ENCODE measurements at places on chromosomes 12 and 14.

- no peak for DNase-seq
Measured at GRCh38 chr14:74208642-74209041, 30.6 kb upstream of the VSX2 start.

DNA sequence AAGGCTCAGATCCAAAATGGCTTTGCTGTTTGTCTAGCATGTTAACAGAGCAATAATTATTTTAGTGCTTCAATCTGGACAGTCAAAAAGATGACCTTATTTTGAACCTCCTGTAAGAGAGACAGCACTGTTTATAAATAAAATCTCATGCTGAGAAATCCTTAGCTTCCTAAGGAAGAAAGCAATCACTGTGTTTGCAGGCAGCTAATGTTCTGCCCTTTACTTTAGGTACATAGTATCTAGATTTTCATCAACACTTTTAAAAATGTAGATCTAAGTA is 105.3 kb downstream of the PRKD1 start:
- no peak for DNase-seq

DNA sequence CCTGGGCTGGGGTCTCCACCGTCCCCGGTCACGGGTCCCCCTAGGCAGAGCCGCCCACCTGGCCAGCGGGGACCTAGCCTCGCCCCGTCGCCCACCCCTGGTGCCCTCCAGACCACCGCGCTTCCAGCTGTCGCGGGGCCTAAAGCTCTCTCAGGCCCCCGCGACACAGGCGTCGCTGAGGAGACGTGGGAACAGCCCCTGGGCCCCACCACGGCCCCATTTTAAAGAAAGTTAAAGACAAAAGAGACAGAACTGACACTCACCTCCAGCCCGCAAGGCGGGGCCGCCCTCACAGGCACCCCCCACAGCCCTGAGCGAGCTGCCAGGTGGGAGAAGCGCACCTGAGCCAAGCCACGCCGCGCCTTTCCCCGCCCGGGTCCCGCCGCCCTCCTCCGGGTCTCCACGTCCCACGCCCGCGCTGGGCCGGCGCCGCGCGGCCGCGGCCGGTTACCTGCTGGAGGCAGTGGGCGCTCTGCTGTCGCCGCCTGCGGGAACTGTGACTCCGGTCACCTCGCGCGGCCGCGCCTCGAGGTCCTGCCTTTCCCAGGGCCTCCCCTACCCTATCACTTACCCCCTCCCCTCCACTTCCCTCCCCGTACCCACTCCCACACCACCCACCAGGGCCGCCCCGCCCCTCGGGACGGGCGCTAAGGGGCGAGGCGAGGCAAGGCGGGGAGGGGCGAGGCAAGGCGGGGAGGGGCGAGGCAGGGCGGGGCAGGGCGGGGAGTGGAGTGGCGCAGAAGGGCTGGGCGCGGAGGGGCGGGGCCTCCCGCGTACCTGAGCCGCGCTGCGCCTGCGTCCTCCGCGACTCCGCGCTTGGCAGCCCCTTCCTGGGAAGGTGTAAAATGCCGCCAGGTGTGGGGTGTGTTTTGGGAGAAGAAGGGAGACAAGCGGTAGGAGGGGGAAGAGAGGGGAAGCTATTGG is 31.2 kb downstream of the TC2N start:
- DNase-seq, result peak; percentile 79

DNA sequence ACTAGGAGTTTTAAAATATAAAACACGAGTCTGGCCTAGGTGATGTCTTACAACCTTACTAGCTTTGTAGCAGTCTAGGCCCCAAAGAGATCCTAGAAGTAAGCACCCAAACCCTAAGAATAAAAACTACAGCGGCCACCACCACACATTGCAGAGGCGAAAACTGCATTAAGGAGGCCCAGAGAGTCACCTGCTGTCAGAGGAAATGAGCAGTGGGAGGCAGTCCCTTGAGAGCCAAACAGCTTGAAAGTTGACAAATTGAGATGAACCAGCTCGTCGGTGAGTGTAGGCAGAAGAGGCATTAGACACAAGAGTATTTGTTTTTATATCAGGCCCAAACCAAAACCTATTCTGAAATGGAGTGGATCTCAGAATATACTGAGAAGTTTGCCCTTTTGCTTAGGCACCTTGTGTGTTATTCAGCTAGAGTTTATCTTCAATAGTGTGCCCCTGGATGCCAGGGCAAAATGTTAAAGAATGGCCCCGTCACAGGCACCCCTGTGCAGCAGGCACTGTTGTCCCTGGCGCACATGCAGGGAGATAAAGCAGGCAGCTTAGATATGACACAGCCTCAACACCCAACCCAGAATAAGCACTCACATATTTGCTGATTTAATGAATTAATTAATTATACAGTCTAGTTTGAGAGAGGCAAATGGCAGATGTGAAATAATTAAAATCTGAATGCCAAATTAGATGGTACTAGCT is 56.7 kb downstream of the TTC7B start:
- DNase-seq, result no peak

- DNase-seq, result no peak
Measured at GRCh38 chr14:97056086-97056485, 258.9 kb downstream of the VRK1 start.

- no peak for DNase-seq
Measured at GRCh38 chr14:36880276-36880675, 218.6 kb downstream of the PAX9 start.

DNA sequence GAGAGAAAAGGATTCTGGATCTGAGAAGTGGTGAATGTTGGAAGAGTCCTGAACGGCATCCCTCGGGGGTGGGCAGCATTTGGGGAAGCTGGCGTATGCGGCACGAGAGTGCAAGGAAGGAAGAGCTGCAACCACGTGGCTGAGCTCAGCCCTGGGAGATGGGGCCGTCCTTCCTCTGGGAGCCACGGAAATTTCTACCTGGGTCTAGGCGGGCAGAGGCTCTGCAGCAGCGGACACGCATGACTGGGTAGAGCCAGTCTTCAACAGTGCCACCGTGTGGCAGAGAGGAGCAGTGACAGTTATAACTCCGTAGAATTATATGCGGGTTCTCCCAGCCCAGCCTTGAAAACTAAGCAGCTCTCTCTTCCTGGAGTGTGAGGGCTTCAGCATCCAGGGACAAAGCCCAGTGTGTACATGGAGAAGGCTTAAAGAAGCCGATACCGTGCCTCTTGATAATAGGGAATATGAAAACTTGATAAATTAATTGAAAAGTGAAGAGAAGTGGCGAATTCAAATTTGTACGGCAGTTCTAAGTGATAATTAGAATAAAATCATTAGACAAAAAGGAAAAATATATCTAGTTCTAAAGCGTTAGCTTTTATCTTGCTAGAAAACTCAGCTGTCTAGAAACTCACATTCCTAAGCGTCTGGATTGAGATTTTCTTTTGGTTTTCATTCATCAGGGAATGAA is 82.9 kb upstream of the STXBP6 start:
- DNase-seq, result peak; percentile 14

- DNase-seq, result no peak
Measured at GRCh38 chr12:96483116-96483515, 6.3 kb upstream of the CFAP54 start.

GRCh38 chr12:109291117-109291516 is 18.0 kb downstream of the FOXN4 start:
- DNase-seq, result no peak

GRCh38 chr14:101457936-101458740 is 103.2 kb upstream of the DIO3 start:
- DNase-seq, result no peak

- no peak for DNase-seq
Measured at GRCh38 chr12:4392223-4392742, 12.8 kb upstream of the FGF23 start.

- no peak for DNase-seq
Measured at GRCh38 chr12:93122569-93123091, 193.5 kb upstream of the EEA1 start.

DNA sequence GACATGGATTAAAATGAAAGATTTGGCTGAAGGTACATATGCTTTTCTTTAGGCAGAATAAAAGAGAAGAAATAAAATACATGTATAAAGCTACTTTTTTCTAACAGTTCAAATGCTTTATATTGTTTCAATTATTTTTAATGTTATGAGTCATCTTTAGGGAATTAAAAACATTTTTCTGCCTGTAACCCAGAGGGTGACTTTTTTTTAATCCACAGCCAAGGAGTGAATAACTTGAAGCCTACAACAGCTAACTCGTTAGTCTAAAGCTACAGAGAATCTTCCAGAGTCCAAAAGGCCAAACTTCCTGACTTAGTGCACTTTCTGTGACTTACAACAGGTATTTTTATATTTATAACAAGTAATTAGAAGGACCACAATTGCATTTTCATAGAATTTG is 151.6 kb downstream of the SEC23A start:
- DNase-seq, result no peak

DNA sequence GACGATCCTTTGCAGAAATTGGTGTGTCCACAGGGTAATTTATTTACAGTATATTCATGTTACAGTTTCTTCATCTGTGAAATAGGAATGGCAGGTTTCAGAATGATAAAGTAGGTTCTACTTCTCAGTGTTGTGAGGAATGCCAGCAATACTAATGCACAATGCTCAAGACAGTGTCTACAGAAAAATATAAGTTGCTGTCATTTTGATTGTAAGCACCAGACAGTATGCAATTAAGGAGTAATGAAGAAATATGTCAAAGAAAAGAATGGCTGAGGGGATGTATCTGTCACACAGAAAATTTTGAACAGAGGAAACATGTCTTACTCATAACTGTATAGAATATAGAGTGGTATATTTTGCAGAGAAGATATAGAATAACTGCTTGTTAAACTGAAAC is 525.4 kb downstream of the GALC start:
- DNase-seq, result no peak

GRCh38 chr14:95274279-95274678 is 45.4 kb downstream of the CLMN start:
- no peak for DNase-seq

DNA sequence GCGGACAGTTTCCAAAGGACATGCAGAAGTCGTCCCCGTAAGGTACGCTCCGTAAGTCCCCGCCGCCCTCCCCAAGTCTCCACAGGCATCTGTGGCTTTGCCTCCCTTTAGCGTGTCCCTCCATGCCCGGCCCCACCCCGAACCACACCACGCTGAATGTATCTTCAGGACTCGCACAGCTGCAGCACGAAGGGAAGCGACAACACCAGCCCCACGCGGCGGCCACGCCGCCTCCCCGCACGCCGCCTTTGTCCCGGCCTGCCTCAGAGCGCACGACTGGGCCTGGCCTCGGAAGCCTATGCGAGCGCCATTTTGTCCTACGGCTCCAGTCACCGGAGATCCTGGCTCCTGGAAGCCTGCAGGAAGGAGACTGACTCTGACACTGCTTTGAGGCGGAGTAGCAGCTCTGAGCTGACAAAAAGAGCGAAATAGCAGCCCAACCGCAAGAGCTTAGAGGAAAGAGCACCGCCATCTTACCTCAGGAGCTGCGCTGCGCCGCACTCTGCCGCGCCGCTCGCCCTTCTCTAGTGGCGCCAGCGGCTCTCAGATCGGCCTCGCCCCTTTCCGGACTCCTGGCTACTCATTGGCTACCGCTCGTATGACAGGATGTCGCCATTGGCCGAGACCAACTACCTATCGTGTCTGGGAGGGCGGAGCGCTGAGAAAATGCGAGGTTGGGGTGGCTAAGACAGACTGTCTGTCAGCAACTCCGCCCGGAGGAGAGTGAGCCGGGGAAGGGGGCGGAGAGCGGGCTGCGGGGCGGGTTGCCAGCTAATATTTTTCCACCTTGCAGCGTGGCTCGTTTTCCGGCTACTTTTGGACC is at the start of gene KANSL2:
Gene KANSL2, minus strand, starts transcription at position 529 of the 823 bp plus-strand sequence. CDS start 606 bp downstream, outside the sequence.
- peak; percentile 95 for DNase-seq

- DNase-seq, result no peak
Measured at GRCh38 chr14:63956326-63956725, 103.5 kb downstream of the SYNE2 start.

- no peak for DNase-seq
Measured at GRCh38 chr14:92544051-92544720, 30.6 kb downstream of the RIN3 start.

DNA sequence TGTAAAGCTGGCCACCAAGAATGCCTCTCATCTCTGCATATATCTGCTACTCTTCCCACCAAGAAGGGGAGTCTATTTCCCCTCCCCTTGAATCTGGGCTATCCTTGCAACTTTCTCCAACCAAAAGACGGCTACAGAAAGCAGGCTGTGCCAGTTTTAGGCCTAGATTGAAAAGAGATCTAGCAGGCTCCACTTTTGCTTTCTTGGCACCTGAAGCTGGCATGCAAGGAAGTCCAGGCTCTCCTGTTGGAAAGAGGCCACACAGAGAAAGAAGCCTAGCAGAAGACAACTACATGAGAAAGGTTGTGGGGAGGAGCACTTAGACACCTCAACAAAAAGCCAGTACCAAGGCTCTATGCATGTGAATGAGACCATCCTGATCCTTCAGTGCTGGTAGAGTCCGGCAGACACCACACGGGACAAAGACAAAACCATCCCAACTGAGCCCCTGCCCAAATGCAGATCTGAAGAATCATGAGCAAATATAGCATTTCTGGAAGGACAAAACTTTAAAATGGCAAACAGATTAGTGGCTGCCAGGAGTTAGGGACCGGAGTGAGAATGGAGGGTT is 68.0 kb downstream of the SPPL3 start:
- no peak for DNase-seq

DNA sequence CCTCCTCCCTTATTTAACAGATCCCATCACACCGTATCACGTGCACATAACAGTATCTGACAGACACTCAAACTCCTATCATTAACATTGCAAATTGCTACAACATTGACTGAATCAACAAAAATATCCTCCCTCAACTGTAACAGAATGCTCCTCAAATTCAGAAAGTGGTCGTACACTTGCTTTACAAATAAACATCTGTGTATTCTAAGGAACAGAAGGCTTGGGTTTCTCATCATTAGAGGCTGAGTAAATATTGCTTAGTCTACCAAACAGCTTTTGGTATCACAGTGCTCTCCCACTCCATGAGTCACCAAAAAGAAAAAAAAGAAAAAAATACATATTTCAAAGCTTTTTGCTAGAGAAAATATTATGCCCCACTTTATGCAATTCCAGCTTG is 23.9 kb downstream of the FERMT2 start:
- DNase-seq, result no peak

- no peak for DNase-seq
Measured at GRCh38 chr12:80935111-80935510, 2.6 kb downstream of the LIN7A start.

DNA sequence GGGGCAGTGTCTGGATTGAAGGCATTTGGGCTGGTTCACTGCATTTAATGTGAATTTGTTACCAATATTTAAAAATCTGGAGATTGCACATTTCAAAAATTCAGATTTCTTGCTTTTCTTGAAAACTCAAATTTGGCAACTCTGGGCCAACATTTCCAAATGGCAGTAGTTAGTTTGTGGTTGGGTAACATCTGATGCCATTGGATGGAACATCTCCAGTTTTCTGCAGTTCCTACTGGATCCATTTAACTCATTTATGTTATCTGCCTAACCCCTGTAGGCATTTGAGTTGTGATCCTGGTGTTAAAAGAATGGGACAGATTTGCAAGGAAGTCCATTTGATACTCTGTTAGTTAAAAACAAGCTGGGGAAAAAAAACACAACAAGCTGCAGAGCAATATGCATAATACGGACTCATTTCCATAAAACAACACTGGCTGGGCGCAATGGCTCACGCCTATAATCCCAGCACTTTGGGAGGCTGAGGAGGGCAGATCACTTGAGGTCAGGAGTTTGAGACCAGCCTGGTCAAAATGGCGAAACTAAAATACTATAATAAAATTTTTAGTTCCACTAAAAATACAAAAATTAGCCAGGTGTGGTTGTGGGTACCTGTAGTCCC is 7.9 kb downstream of the EIF2B2 start:
- no peak for DNase-seq
